Mammary epithelial cell (primary cell): ENCODE measurements at places on chromosomes 6 and 20. TPM values are rescaled to one million over a fixed set of nuclear protein-coding genes. Genes with fewer than 3 reads are reported as not detected.

Gene FOXQ1
- 0.92 and 2.3 TPM in 2 replicates for total RNA-seq

Gene CPXM1
- total RNA-seq: under 0.01 TPM

Gene KCNK16
- total RNA-seq: not detected in 2 replicates

Gene HLA-DRB1
- total RNA-seq: 0.83 TPM

Gene KIF3B
- 25.5 TPM for total RNA-seq

Gene SEMG1
- not detected in 2 replicates for total RNA-seq

Gene TFEB
- 14.2 and 25.9 TPM in 2 replicates for total RNA-seq

Gene NKX2-4
- total RNA-seq: not detected in 2 replicates

Gene MARCKS
- total RNA-seq: 58.4 and 65.4 TPM in 2 replicates

Gene TMEM14C
- 113 and 126 TPM in 2 replicates for total RNA-seq

Gene NFATC2
- under 0.01 TPM for total RNA-seq

Gene SNPH
- 11.2 TPM for total RNA-seq

Gene TCF15
- not detected for total RNA-seq

Gene TFAP2C
- total RNA-seq: 12.8 and 23.3 TPM in 2 replicates

Gene UNC93A
- total RNA-seq: not detected

Gene CFAP206
- total RNA-seq: 0.99 TPM in 1 of 2 replicates, not detected in the other

Gene TGM3
- total RNA-seq: not detected

Gene PKHD1
- total RNA-seq: under 0.01 TPM

Gene ADTRP
- 74.0 TPM for total RNA-seq

Gene MRAP2
- 0.40 and 0.54 TPM in 2 replicates for total RNA-seq

Gene OLIG3
- not detected in 2 replicates for total RNA-seq

Gene HUS1B
- total RNA-seq: 0.99 and 1.0 TPM in 2 replicates

Gene SEL1L2
- total RNA-seq: not detected in 2 replicates

Gene PBOV1
- not detected in 2 replicates for total RNA-seq

Gene ZNF311
- total RNA-seq: 4.0 TPM in 2 replicates

Gene RNF39
- total RNA-seq: 2.5 TPM

Gene EYS
- 0.05 TPM in 1 of 2 replicates, not detected in the other for total RNA-seq

Gene TSPO2
- total RNA-seq: not detected

Gene PRL
- not detected for total RNA-seq

Gene GSTA2
- total RNA-seq: 0.50 TPM

Gene PPIL6
- 0.61 and 2.2 TPM in 2 replicates for total RNA-seq

Gene POU5F1
- 2.3 and 3.6 TPM in 2 replicates for total RNA-seq

Gene TMEM244
- not detected for total RNA-seq

Gene TRIM40
- total RNA-seq: not detected in 2 replicates

Gene FAXC
- total RNA-seq: 3.3 and 7.6 TPM in 2 replicates

Gene PRR18
- total RNA-seq: 0.50 TPM

Gene KIAA1755
- total RNA-seq: 0.40 TPM in 1 of 2 replicates, not detected in the other

Gene PSMB8
- 21.0 TPM for total RNA-seq

Gene EDN3
- total RNA-seq: 0.17 TPM

Gene SSTR4
- total RNA-seq: not detected

Gene HMGN3
- total RNA-seq: 20.0 and 38.1 TPM in 2 replicates

Gene SLC24A3
- not detected in 2 replicates for total RNA-seq

Gene SIGLEC1
- total RNA-seq: not detected in 2 replicates

Gene CRISP3
- not detected in 2 replicates for total RNA-seq

Gene MUC21
- total RNA-seq: not detected

Gene FAM83D
- 3.7 TPM for total RNA-seq

Gene OXT
- not detected in 2 replicates for total RNA-seq

Gene C4B
- total RNA-seq: 2.8 TPM

Gene DYNLT1
- total RNA-seq: 51.8 TPM

Gene IER3
- 390 and 404 TPM in 2 replicates for total RNA-seq

Gene MUCL3
- total RNA-seq: not detected

Gene UBE2C
- 32.9 and 80.5 TPM in 2 replicates for total RNA-seq

Gene PRSS16
- total RNA-seq: 4.8 TPM
